Lower lobe of right lung (tissue), 2 donors: ENCODE measurements at places on chromosomes 16 and 17.

GRCh38 chr16:5056352-5056751 lies 9.4 kb downstream of the C16orf89 start:
- DNase-seq, result no peak

DNA sequence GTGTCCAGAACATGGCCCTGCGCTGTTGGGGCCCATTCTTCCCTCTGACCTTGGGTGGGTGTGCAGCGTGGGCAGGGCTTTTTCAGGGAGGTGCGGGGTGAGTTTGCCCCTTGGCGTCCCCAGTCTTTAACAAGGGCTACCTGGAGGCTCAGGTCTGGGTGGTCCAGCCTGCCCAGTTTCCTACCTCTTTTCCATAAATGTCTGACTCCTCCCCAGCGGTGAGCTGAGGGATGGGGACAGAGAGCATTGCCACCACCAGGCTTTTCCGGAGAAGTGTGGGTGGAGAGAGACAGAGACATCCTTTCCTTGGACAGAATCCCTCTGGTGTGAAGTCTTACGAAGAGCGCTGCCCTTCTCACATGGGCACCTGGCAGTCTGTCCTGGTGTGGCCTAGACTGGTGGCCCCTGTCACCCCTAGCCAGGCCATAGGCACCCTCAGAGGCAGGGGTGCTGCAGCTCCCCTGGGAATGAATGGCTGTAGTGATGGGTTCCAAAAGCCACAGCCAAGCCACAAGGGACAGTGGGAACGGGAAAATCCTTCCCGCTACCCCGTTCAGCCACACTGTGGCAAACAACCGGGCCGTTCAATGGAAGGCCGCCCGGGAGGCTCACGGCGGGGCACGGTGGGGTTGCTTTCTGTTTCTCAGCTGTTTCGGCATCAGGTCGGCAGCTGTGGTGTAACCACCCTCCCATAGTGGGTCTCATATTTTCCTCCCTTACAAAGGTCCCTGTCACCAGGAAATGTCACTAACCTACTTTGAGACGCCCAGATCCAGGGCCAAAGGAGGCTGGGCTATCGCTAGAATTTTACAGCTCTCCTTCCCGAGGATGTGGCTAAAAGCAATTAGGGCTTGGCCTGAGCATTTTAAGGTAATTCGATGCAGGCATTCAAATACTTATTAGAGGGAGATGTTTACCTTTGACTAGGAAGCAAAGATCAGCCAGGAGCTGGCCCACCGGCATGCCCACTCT lies 61.9 kb upstream of the GSE1 start:
- no peak for DNase-seq

DNA sequence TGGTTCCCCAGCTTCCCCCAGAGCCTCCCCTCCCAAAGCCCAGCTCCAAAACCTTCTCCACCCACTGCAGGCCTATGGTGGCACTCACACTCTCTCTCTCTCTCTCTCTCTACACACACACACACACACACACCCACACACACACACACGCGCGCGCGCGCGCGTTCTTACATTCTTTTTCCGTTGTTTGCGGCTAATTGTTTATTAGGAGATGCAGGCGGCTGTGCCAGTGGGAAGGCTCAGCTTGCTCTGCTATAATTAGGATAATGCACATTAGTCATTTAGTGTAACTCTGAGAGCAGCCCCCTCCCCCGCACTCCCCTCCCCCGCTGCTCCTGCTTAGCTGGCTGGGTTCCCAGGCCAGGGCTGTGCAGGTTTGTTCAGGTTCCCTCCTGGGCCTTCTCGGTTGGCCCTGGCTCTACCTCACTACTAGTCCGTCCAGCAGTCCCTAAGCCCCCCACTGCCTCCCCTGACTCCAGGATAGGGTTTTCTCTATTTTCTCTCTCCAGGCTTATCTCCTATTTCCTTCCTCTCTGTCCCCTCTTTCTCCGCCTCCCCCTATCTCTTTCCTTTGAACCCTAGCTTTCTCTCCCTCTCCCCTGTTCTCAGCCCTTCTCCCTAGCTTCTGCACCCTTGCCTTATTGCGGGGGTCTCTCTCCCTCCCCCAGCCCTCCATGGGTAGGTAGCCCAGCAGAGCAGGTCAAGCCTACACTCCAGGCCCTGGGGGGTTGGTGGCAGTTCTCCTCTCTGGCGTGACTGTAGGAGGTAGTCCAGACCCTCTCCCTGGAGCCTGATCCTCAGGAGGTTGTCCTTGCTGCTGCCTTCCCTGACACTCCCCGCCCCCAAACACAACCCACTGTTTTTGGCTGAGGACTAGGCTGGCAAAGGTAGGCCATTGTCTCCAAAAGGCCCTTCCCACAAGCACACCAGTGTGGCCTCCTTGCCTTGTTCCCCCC lies 34.0 kb downstream of the TMEM132E start:
- no peak for DNase-seq

GRCh38 chr17:8847891-8848290 lies 19.6 kb downstream of the PIK3R6 start:
- no peak for DNase-seq

DNA sequence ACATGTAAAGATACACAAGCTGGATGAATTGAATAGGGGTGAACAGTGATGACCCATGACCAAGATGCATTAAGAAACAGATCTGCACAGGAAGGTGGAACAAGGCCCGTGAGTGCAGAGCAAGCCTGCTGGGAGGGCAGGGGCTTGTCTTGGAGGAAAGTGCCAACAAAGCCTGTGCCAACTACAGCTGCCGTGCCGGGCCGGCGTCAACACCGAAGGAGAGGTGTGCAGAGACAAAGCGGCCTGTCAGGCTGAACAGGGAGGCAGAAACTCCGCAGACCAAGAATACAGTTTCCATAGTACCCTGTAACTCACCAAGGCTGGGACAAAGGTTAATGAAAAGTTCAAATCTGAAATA lies 46.7 kb downstream of the ANKRD11 start:
- DNase-seq, result no peak

- DNase-seq, result peak; percentile 90
Observed at GRCh38 chr16:75648265-75649076, 898 bp downstream of the TERF2IP start.

DNA sequence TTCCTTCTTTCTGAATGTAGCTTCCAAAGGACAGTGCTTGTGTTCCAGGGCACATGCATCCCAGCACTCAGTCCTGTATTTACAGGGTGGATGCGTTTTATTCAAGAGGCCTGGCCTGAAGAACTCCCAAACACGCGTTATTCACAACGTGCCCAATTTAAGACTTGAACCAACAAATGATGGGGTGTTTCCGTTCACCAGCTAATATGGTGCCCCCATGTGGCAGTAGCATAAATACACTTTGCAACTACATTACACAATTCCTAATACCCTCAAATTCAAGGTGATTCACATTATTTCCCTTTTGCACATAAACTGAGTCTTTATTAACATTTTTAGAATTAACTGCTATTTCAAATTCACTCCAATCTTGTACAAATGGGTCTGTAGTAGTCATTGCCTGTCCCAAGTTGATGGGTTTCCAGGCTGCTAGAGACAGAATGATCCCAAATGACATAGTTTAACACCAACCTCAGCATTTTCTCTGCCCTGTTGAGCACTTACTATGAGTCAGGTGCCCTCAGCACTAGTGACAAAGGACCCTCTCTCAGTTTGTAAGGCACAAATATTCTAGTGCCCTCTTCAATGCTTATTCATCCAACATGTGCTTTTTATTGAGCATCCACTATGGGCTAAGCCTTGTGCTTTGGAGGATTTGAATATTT lies 26.9 kb downstream of the HSD17B2 start:
- no peak for DNase-seq

DNA sequence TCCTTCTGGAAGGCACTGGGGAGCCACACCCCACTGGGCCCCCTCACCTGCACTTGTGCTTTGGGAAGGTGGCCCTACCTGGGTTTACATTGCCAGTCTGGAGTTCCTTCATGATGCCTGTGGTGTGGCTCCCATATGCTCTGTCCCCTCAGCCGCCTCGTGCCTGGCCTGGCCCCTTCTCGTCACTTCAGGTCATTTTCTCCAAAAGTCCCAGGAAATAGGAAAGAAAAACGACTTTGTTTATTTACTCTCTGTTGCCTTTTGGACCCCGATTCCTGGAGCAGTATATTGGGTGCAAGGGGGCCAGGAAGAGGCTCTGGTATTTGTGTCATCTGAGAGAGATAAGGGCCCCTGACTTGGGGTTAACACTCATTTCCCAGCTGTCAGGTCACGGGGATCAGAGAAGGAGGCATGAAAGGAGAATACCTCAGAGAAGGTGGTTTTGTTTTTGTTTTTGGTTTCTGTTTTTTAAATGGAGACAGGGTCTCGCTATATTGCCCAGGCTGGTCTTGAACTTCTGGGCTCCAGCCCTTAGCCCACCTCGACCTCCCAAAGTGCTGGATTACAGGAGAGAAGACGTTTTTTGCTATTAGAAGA lies 4.7 kb downstream of the SOCS3 start:
- no peak for DNase-seq

DNA sequence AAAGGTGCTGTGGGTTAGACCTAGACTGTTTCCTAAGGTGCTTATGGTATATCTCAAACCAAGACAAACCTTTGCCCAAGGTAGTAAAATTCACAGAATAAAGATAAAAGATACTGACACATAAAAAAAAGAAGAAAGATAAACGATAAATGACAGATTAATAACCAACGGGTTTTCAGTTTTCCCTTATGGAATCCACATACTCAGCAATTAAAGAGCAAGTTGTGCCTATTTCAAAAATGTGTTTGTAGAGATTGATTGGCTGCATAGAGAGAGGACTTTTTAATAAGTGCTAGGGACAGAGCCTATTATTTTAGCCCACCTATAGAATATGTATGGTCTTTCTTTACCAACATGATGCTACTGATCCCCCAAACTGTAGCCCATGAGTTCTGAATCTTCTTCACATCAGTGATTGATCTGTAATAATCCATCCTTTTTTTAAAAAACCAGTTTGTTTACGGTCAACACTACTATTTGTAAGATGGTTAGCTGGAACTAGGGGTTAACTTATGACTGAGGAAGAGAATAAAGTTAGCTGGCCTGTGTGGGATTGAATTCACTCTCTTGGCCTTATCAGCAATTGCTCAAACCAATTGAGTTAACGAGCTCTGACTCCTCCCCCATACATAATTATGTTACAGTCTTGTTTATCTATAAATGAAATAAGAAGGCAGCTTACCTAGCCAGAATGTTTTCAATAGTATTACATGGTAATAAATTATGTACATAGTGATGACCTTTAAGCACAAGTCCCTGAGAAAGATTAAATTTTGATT lies 53.8 kb downstream of the SNX11 start:
- DNase-seq, result no peak

- DNase-seq, result no peak
Observed at GRCh38 chr16:1772362-1772907, at the start of gene EME2. Gene EME2 (plus strand): TSS chr16:1772810. CDS start chr16:1773228, 418 bp downstream.

GRCh38 chr17:68834328-68834836 lies 120.8 kb downstream of the ABCA8 start:
- no peak for DNase-seq

GRCh38 chr16:79950932-79951719 lies 350.6 kb upstream of the MAF start:
- DNase-seq, result no peak

GRCh38 chr16:54342966-54343365 lies 56.4 kb upstream of the IRX3 start:
- DNase-seq, result no peak

DNA sequence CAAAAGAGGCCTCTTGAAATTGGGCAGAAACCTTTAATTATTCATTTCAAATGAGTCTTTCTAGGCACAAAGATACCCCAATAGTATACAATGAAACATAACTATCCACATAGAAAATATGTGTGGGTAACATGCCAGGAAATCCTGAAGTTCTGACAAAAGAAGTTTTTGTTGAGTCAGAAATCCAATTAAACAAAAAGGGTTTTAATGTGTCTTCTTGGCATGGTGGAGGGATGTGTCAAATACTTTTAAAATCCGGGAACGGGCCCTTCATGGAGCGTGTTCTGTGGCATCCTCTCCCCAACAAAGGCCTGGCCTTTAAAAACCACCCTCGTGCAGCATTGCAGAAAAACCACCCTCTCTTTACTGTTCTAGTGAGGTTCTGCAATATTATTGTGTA lies 14.2 kb downstream of the CDRT4 start:
- DNase-seq, result no peak

DNA sequence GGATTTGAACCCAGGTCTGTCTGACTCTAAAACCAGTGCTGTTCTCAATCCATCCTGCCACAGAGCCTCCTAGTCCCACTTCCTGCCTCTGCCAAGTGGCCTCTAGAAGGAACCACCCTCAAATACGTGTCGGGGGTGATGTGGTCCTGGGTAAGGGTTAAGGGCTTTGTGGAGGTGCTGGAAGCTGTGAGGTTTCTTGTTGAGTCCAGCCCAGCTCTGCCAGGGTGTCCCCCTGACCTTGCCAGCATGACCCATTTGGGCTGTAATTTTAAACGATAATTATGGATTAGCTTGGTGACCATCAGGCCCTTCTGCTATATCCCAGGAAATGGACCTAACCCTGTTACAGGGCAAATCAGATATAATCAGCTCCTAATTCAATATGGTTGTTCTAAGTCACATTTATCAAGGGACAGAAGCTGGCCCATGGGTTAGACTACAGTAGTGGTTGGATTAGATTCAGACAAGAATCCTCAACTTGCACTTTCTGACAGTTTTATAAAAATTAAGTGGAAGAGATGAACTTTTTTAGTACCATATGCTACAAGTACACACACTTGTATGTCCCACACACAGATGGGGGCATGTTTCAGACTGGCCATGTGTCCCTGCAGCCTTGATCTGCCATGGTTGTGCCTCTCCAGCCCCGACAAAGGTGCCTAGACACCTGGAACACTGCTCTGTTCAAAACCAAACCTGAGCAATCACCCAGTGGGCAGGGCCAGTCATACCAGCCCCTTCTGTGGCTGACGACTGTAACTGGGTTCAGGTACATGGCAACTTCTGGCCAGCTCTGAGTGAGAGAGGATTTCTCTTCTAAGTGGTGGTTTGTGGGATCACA lies 48.0 kb downstream of the SMPD3 start:
- peak; percentile 19 for DNase-seq

GRCh38 chr16:7350806-7351205 lies 18.2 kb downstream of the RBFOX1 start:
- no peak for DNase-seq

DNA sequence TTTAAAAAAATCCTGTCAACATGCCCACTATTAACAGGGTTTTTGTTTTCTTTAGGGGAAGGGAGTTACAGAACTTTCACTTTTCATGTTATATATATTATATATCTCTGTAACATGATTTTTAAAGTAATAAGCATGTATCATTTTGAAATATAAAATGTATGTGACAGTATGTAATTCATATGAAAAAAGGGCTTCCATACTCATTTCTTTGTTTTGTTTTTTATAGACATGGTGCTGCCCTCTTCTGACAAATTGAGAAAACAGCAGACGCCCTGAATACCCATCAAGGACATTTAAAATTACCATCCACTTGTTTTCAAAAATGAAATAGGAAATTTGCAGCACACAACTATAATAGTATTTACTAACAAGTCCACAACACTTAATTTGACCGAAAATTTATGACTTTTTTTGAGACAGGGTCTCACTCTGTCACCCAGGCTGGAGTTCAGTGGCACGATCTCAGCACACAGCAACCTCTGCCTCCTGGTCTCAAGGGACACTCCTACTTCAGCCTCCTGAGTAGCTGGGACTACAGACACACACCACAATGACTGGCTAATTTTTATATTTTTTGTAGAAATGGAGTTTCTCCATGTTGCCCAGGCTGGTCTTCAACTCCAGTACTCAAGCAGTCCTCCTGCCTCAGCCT lies 30.4 kb downstream of the CFDP1 start:
- no peak for DNase-seq

GRCh38 chr17:80381416-80381923 lies 33.5 kb upstream of the ENDOV start:
- DNase-seq, result no peak
